NCI-H69 (cell line): ENCODE measurements at places on chromosomes 6 and 20.

- no peak for DNase-seq
These were observed 2.4 kb downstream of the FAM135A start for GRCh38 chr6:70415660-70416059.

- no peak for DNase-seq
These were observed 64.4 kb downstream of the TMEM170B start for GRCh38 chr6:11601776-11602605.

- peak; percentile 5 for DNase-seq
These were observed 42.3 kb upstream of the PTPN1 start for GRCh38 chr20:50467718-50468356.

DNA sequence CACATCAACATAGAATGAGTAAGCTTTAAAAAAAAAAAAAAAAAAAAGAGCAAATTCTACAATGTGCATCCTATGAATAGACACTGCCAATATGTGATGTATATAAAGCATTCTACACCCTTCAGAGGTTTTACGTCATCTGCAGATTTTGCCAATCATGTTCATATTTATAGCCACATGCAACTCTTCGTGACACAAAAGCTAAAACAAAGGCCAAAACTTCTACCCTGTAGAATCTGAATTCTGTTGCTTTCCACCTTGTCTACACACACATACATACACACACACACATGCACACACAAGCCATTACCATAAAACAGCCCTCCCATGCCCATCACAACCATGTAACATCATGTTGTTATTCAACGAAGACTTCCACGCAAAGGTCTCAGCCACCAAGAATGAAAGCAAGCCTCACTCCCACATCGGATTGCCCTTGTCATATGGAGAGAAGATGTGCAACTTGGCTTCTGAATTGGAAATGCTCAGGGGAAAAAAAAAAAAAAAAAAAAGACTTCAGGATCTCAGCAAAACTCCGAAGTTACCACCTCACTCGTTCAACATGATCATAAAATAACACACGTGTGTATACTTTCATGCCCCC, 479.4 kb upstream of the JARID2 start:
- no peak for DNase-seq

- no peak for DNase-seq
These were observed 118.3 kb downstream of the SLC23A2 start for GRCh38 chr20:4883051-4883450.

GRCh38 chr20:5434116-5434515, 117.4 kb upstream of the PROKR2 start:
- no peak for DNase-seq

DNA sequence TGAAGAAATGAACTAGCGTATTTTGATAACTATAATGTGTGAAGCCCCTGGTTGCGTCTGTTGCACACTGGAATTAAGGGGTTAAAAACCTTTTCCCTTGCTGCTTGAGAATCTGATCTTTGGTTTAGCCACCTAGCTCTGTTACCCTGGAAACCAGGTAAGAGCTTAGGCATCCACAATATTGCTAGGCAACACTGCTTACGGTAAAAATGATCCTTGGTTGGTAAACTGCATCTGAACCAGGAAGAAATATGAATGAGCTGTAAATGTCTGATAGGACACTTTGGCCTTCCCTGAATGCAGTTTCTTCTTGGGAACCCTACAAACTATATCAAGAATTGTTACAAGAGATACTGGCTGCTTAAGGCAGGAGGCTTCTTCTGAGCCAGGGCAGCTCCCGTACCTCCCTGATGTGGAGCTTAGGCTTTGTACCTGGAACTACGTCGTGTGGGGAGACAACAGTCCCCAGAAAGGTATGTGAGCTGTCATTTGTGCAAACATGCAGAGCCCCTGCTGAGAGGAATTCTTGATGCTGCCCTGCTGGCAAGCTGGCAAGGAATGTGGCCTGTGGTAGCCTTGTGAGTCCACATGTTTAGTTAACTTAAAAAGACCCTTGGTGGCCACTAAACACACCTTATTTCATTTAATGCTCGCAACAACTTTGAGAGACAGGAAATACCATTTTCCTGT, 18.4 kb downstream of the UBE3D start:
- peak; percentile 22 for DNase-seq

GRCh38 chr20:2469991-2470422, 582 bp downstream of the SNRPB start:
- peak; percentile 75 for DNase-seq

DNA sequence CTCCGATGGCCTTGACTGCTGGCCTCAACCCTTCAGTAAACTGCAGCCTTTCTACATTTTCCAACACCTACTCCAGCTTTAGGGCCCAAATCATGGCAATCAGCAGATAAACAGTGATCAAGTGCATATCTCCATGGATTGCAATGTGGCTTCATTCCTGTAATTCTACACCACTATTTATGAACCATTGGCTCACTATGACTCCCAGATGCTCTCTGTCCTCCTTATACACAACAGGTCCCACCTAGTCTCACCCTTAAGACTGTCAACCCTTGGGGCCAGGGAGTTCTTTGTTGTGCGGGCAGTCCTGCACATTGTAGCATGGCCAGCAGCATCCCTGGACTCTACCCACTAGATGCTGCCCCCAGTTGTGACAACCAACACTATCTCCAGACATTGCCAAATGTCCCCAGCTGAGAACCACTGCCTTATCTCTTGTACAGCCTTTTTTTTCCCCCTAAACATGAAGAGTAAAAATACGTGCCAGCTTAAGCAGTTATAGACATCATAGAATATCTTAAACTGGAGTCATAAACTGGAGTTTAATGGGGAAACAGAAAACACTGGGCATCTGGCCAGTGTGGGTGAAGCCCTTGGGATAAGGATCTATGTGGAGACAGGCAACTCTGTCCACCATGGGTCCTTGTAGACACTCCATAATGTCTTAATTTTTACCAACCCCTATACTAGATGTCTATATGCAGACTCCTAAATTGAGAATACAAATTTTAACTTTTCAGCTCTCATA, 21.1 kb downstream of the MRPL14 start:
- DNase-seq = no peak

DNA sequence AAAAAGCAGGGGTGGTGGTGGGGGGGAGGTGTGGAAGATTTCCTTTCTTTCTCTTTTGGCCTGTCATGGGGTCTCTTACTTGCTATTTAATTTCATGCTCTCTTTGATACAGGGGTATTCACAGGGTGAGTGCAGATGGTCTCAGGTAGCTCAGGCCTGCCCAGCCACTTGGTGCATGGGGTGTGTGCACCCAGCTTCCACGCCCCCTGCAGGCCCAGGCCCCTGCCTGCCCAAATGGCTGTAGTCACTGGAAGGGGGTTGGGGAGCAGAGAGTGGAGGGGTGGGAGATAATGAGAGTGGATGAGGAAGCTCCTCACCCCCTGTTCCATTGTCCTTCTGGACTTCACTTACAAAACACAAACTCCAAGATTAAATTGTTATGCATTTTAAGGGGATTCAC, 133.6 kb upstream of the SGK1 start:
- DNase-seq = peak; percentile 12

GRCh38 chr6:135722679-135723078, 128.8 kb upstream of the PDE7B start:
- DNase-seq = no peak

DNA sequence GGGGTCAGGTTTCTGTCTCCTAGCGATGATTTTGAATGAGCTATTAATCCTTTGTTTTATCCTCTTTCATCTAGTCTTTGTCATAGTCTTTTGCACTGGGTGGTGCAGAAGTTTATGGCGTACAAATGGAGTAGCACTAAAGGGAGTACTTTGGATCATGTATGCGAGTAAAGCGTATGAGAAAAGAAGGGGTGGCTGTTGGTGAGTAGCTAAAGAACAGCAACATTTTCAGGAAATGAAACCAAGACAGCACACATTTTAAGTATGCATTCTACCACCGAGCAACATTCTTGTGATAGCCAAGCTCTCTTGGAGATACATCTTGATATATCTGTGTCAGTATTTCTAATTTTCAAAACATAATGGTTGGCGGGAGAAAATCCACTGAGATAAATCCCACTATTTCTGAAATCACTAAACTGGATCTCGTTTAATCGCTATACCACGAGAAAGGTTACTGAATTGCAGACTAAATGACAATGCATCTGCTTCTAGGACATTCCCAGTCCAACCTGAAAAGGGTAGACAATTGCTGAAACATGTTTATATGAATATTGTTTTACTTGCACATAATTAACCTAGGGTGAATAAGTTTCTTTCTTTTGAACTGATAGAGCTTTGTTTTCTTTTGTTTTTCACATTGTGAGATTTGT, 196.1 kb downstream of the TRIM27 start:
- no peak for DNase-seq

DNA sequence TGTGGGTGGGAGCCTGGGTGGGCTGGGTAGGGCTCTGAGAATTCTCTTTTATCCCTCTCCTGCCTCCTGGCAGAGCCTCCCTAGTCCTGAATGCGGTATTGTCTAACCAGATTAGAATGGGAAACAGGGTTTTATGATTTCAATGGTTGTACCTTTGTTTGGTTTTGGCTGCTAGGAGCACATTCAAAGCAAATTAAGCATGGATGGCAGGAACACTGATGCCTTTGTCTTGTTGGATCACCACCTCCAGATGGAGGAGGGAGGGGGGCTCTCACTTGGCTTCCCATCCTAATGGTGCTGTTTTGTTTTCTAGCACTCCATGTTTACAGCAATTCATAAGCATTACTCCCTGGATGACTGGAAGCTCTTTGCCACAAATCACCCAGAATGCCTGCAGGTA, 11.6 kb downstream of the GMPR start:
- peak; percentile 98 for DNase-seq

DNA sequence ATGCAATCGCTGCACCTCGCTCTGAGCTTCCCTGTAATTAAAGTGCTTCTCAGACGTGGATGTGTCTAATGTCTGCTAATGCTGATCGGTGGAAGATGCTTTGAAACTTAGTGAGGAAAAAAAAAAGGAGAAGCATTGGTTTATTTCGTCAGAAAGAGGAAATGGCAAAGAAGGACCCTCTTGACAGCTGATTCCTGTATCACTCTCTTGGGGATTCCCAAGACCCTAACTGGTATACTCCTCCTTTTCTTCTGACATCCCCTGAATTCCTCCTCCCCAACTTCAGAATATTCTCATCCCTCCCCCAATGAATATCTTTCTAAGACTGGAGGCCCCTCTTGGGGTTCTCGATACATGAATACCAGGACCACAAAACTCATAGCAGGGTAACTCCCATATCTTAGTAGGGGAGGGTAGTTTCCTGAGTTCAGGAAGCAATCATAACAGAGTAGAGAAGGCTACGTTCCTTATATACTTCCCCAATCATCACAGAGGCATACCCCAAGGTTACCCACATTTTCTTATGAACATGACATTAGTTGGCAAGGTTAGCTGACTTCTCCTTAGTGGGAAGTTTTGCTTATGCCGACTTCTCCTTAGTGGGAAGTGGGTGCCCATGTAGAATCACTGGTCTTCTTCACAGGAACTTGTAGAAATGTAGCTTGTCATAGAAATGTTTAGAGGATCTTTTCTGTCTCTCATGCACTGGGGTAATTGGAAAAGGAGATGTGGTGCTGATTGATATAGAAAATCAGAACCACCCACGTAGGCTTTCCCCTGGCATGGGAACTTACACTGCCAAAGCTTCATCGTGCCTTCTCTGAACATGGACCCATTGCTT, 63.8 kb upstream of the ATXN1 start:
- no peak for DNase-seq

GRCh38 chr6:102407886-102408741, 1014.6 kb downstream of the GRIK2 start:
- DNase-seq = no peak

- DNase-seq = peak; percentile 94
These were observed 211.8 kb downstream of the PLCB4 start for GRCh38 chr20:9280666-9281065.

DNA sequence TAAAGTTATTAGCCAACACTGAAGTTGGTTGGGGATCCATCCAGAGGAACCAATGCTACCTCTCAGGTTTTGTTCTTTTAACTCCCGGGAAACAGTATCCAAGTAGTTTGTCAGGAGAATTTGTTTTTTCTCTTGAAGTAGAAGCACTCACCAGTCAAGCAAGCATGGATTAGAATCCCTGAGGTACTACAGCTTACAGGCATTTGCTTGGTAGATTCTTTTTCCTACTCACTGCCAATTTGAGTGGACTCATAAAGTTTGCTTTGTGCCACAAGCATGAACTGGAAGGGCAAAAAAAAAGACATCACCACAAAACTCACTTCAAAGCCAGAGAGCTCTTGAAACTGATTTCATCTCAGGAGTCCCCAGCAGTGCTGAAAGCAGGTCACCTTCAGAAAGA, 167.4 kb downstream of the MBOAT1 start:
- no peak for DNase-seq

DNA sequence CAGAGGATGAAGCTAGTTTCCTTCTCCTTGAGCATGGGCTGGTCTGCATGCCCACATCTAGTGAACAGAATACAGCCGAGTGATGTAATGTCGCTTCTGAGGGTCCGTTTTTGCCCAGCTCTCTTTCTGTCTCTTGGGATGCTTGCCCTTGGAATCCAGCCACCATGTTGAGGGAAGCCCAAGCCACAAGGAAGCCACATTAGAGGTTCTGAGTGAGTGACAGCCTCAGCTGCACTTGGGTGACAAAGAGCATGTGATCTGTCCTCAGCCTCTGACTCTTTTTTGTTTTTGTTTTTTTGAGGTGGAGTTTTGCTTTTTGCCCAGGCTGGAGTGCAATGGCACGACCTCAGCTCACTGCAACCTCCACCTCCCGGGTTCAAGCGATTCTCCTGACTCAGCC, 100.6 kb upstream of the SALL4 start:
- DNase-seq = no peak

- no peak for DNase-seq
These were observed 83.0 kb downstream of the PHF20 start for GRCh38 chr20:35854713-35855348.

DNA sequence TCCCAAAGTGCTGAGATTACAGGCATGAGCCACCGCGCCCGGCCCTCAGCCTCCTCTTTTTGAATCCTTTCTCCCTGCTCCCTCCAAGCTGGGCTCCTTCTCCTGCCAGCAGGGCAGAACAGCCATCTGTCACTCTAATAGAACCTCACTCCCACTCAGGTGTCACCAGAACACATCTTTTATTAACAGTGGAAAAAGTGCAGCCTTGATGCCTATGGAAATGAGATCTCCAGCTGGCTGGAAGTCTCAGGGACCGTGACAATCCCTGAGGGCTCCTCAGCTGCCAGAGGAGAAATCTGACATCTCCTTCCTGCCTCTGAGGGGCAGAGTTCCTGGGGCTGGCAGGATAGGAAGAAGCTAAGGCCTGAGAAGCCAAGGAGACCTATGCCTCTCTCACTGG, 28.0 kb downstream of the TMC2 start:
- DNase-seq = peak; percentile 26

GRCh38 chr6:111553580-111553979, 52.1 kb downstream of the TRAF3IP2 start:
- DNase-seq = peak; percentile 40

DNA sequence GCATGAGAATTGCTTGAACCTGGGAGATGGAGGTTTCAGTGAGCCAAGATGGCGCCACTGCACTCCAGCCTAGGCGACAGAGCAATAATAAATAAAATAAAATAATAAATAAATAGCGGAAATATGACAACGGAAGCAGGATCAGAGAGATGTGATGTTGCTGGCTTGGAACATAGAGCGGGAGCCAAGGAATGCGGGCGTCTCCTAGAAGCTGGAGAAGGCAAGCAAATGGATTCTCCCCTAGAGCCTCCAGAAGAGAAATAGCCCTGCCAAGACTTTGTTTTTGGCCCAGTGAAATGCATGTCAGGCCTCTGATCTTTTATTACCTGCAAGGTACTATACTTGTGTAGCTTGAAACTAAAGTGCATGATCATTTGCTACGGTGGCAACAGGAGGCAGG, 12.4 kb downstream of the KIAA1755 start:
- no peak for DNase-seq
